ENCODE measurements at places on chromosomes 16 and 17.

- no peak for DNase-seq
Observed at GRCh38 chr16:29743475-29743826, 2.3 kb downstream of the C16orf54 start.

GRCh38 chr17:13355054-13355453 lies 246.7 kb downstream of the HS3ST3A1 start:
- DNase-seq: no peak

DNA sequence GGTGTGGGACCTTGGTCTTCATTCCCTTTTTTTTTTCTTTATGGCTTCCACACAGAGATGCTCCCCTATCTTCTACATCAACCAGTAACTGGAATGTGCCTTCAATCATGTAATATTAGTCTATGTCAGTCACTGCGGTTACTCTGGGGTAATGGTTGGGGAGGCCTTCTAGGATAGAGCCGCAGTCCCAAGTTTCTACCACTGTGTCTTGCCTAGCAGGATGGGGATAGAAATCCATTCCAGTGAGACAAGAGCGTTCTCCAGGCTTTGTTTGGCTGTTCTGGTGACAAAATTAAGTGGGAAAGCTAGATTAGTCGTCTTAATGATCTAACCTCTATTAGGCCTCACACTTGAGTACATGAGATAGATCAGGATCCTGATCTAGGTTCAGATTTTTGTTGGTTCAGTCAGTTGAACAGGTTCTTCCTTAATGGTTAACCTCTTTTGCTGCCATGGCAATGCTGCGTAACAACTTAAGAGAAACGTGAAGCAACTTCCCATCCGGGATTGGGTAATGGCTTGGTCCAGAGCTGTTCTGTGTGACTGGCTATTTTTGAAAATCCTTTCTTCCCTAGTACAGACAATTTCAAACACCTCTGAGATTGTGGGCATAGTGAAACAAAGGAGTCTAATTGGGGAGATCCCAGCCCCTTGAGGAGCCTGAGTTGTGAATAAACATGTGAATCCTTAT lies 8.7 kb downstream of the MSL1 start:
- DNase-seq: no peak

- DNase-seq: no peak
Observed at GRCh38 chr16:80063031-80063712, 462.6 kb upstream of the MAF start.

- DNase-seq: no peak
Observed at GRCh38 chr17:5672815-5673430, 88.6 kb upstream of the NLRP1 start.

- no peak for DNase-seq
Observed at GRCh38 chr16:50384500-50385135, 15.8 kb upstream of the BRD7 start.

DNA sequence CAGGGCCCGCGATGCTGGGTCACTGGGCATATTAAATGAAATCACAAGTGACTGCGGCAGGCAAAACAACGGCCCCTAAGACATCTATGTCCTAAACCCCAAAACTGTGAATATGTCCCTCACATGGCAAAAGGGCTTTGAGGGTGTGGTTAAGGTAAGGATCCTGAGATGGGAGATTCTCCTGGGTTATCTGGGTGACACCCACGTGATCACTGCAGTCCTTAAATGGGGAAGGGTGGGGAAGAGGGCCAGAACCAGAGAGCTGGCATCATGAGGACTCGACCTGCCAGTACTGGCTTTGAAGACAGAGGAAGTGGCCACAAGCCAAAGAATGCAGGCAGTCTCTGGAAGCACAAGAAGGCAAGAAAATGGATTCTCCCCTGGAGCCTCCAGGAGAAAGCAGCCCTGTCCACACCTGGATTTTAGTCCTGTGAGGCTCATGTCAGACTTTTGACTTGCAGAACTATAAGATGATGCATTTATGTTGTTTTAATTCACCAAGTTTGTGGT lies 12.5 kb downstream of the COTL1 start:
- no peak for DNase-seq

- no peak for DNase-seq
Observed at GRCh38 chr16:10210944-10211343, 28.7 kb upstream of the GRIN2A start.

GRCh38 chr16:81967358-81967757 lies 43.9 kb downstream of the SDR42E1 start:
- no peak for DNase-seq

- DNase-seq: no peak
Observed at GRCh38 chr16:74073456-74073855, 223.2 kb upstream of the PSMD7 start.

DNA sequence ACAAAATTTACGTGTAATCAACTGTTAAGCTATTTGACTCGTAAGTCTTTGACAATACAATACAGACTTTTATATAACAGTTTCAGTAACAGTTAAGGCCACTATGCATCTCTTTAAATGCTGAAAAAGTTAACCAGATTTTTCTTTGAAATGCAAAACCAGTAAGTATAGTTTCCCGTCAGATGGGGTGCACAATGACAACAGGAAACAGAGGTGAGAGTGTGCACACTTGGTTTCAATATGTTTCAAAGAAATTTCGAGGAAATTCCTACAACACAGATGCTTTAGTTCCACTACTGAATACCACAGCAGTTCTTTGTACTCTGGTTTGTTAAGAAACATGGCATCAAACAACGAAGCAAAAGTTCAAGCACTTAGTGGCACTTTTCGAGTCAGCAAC lies 48.4 kb downstream of the RNF157 start:
- no peak for DNase-seq

GRCh38 chr16:9393591-9393990 lies 302.1 kb downstream of the HAPSTR1 start:
- no peak for DNase-seq

- DNase-seq: no peak
Observed at GRCh38 chr16:77790009-77790372, 1.6 kb downstream of the VAT1L start.
